A549 treated with Hydrocortisone at 1 μM for 4 hours (cell line): ENCODE measurements at places on chromosomes 2 and 18. TPM values are rescaled to one million over a fixed set of nuclear protein-coding genes. Genes with fewer than 3 reads are reported as not detected.

The GPR148 gene
- not detected in 5 replicates for total RNA-seq

The SKA1 gene
- total RNA-seq = 10.9 to 16.1 TPM (median 12.0 TPM) in 5 replicates

The DTNA gene
- total RNA-seq = 0.15 to 0.45 TPM (median 0.29 TPM) in 5 replicates

The EIF4E2 gene
- total RNA-seq = 82.3 to 175 TPM (median 87.7 TPM) in 5 replicates

The ALPI gene
- 0.05 TPM in 2 of 5 replicates, not detected in the others for total RNA-seq

The AQP12A gene
- total RNA-seq = not detected in 5 replicates

The OXER1 gene
- total RNA-seq = not detected in 5 replicates

The TRIB2 gene
- 0.47 to 0.77 TPM (median 0.75 TPM) in 5 replicates for total RNA-seq

The CFAP65 gene
- total RNA-seq = 0.07 to 0.29 TPM (median 0.20 TPM) in 5 replicates

The PCARE gene
- total RNA-seq = not detected in 5 replicates

The SCN7A gene
- not detected in 5 replicates for total RNA-seq

The IL36RN gene
- total RNA-seq = 0.14 TPM in 1 of 5 replicates, not detected in the others

The CD302 gene
- total RNA-seq = 1.9 to 2.5 TPM (median 2.5 TPM) in 5 replicates

The FOXD4L1 gene
- 0.21 to 0.55 TPM (median 0.29 TPM) in 5 replicates for total RNA-seq

The FAM237A gene
- not detected in 5 replicates for total RNA-seq

The EDAR gene
- 0.02 to 0.09 TPM (median 0.08 TPM) in 5 replicates for total RNA-seq

The C2orf72 gene
- 6.0 to 8.7 TPM (median 6.9 TPM) in 5 replicates for total RNA-seq

The ATIC gene
- 199 to 219 TPM (median 212 TPM) in 5 replicates for total RNA-seq

The SLC8A1 gene
- total RNA-seq = 0.21 to 0.41 TPM (median 0.29 TPM) in 5 replicates

The TCF23 gene
- total RNA-seq = not detected in 5 replicates

The TDRD15 gene
- not detected in 5 replicates for total RNA-seq

The GALNT5 gene
- 1.9 to 2.8 TPM (median 2.1 TPM) in 5 replicates for total RNA-seq

The BOLL gene
- not detected in 5 replicates for total RNA-seq

The SERPINB4 gene
- total RNA-seq = 0.09 to 0.25 TPM (median 0.18 TPM) in 4 of 5 replicates, not detected in the other

The MYL1 gene
- not detected in 5 replicates for total RNA-seq

The MEIS1 gene
- 1.5 to 2.2 TPM (median 1.8 TPM) in 5 replicates for total RNA-seq

The ARHGEF4 gene
- total RNA-seq = 9.3 to 12.1 TPM (median 9.8 TPM) in 5 replicates

The ANKRD30BL gene
- total RNA-seq = not detected in 5 replicates

The MARCHF4 gene
- total RNA-seq = 23.4 to 28.5 TPM (median 26.3 TPM) in 5 replicates

The ABCG8 gene
- 0.01 TPM in 1 of 5 replicates, not detected in the others for total RNA-seq

The ST6GAL2 gene
- 10.3 to 19.6 TPM (median 13.8 TPM) in 5 replicates for total RNA-seq

The MOB4 gene
- total RNA-seq = 21.7 to 37.7 TPM (median 26.8 TPM) in 5 replicates

The IL1A gene
- total RNA-seq = 0.17 to 0.24 TPM (median 0.23 TPM) in 5 replicates

The AGXT gene
- not detected in 5 replicates for total RNA-seq

The ADD2 gene
- 18.8 to 28.6 TPM (median 25.3 TPM) in 5 replicates for total RNA-seq

The CRYBA2 gene
- not detected in 5 replicates for total RNA-seq

The SAG gene
- total RNA-seq = not detected in 5 replicates
